ENCODE measurements at places on chromosomes 12 and 14.
A peak's percentile ranks its signal among the peaks of the same experiment; 100 is the strongest.

DNA sequence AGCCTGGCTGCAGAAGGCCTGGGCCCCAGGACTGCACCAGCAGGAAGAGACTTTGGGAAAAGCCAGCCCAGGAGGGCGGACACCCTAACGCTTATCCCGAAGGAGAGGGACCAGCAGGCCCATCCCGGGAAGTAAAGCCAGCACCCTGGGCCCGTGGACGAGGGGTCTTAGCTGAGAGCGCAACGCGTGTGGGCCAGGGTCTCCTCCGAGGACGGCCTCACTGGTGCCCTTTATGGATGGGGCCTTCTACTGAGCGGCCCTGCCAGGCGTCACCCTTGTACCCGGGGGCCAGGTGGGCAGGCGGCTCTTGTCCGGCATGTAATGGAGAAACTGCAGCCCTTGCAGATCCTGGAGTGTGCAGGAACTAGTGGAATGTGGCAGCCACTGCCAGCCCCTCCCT is 14.1 kb downstream of the TEDC1 start:
- no peaks in the 10 kb centered on the region for H3K4me1 ChIP-seq
- peaks cover 45% of the 10 kb centered on the region for H3K36me3 ChIP-seq
- no peak for DNase-seq
- peak overlapping the region; percentile 87 for H3K27ac ChIP-seq

GRCh38 chr12:110028323-110028722 is 20.0 kb downstream of the C12orf76 start:
- H3K4me3 ChIP-seq = no peak overlapping the region
- no peak for DNase-seq
- no peaks in the 10 kb centered on the region for H3K27me3 ChIP-seq
- H3K27ac ChIP-seq = no peak overlapping the region
- peaks cover 87% of the 10 kb centered on the region for H3K36me3 ChIP-seq

DNA sequence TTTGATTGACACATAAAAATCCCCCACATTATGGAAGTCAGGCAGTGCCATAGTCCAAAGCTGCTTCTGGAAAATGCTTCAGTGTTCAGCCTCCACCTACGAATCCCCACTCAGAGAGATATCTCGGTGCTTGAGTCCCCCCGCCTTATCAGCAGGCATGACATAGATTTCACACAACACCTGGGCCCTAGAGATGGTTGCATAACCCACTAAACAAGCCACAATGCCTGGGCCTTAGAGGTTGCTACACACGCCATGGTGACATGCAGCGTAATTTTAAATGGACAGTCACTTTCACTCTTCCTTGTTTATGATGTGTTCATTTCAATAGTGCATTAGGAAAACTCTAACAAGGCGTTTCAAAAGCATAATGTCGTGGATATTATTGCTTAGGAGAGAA is 38.0 kb downstream of the CCDC60 start:
- H3K27ac ChIP-seq = no peak overlapping the region
- peaks cover 21% of the 10 kb centered on the region for H3K27me3 ChIP-seq
- H3K36me3 ChIP-seq = no peaks in the 10 kb centered on the region
- no peaks in the 10 kb centered on the region for H3K4me1 ChIP-seq

DNA sequence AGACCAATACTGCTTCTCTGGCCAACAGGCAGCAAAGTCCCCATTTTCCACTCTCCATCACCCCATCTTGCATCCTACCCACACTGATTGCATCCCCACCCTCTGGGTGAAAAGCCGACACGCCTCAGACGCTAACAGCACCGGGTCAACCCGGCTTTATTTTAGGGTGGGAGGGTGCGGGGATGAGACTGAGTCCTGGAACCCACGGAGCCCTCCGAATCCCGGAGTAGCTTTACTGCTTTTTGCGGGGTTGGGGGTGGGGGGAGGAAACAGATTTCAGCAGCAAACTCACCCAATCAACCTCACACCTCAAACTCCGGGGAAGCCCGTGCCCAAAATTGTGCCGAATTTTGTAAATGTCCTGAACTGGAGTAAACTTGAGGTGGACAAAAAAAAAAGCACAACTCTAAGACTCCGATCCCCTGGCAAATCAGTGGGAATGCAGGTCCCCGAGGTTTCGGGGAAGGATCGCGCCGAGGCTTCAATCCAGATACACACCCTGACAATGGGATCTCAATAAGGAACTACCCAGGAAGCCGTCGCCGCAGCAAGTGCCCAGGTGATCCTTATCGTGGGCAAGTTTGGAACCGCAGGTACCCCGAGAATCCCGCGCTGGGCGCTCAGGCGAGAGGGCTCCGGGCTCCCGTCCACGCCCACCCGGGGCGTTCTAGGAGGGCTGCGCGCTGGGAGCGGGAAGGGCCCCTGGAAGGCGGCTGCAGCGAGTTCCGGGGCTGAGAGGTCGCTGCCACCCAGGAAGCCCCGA is 1.1 kb downstream of the GCH1 start:
- peaks cover 21% of the 10 kb centered on the region for H3K4me1 ChIP-seq
- H3K27me3 ChIP-seq = no peaks in the 10 kb centered on the region
- peaks cover 37% of the 10 kb centered on the region for H3K36me3 ChIP-seq
- H3K4me3 ChIP-seq = peak overlapping the region; percentile 83

- no peaks in the 10 kb centered on the region for H3K4me1 ChIP-seq
- peaks cover 19% of the 10 kb centered on the region for H3K27me3 ChIP-seq
- no peak overlapping the region for H3K4me3 ChIP-seq
- H3K27ac ChIP-seq = no peak overlapping the region
- DNase-seq = no peak
- peaks cover 2% of the 10 kb centered on the region for H3K36me3 ChIP-seq
Observed at GRCh38 chr12:94798113-94798512, 147.8 kb upstream of the TMCC3 start.

- H3K27ac ChIP-seq = no peak overlapping the region
- H3K4me3 ChIP-seq = no peak overlapping the region
- no peaks in the 10 kb centered on the region for H3K4me1 ChIP-seq
- peaks cover 3% of the 10 kb centered on the region for H3K36me3 ChIP-seq
- peaks cover 46% of the 10 kb centered on the region for H3K27me3 ChIP-seq
Observed at GRCh38 chr14:100708425-100709288, 18.0 kb upstream of the DLK1 start.

DNA sequence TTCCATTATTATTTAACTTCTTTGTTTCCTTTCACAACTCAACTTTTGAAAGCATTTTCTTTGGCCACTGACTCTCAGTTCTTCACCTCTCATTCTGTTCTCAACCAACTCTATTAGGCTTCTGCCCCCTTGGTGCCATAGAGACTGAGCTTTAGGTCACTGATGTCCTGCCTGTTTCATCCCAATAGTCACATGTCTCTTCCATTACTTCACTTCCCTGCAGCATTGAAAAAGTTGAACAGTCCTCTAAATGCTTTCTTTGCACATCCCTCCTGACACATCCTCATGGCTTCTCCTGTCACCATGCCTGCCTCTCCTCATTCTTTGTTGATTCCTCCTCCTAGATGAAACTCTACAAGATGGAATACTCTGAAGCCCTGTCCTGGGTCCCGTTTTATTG is 2.7 kb downstream of the CLEC12A start:
- H3K27ac ChIP-seq = no peak overlapping the region
- no peak overlapping the region for H3K4me3 ChIP-seq
- H3K27me3 ChIP-seq = peaks cover 33% of the 10 kb centered on the region
- no peaks in the 10 kb centered on the region for H3K4me1 ChIP-seq
- no peak for DNase-seq
- H3K36me3 ChIP-seq = no peaks in the 10 kb centered on the region

DNA sequence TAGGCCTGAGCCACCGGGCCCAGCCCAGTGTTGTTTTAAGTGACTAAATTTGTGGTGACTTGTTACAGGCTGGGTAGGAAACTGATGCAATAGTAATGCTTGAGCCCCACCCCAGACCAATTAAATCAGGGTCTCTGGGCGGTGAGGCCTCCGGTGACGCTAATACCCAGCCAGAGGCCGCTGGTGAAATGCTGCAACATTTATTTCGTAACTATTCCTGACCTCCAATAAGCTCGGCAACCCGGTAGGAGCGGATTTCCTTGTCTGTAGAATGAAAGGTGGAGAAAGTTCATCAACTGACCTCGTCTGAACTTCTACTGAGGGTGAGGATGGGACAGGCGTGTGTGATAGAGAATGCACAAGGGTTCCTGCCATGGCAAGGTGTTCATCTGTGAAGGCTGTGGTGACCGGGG is 42.3 kb downstream of the FZD10 start:
- no peaks in the 10 kb centered on the region for H3K4me1 ChIP-seq
- H3K27ac ChIP-seq = no peak overlapping the region
- no peaks in the 10 kb centered on the region for H3K27me3 ChIP-seq
- no peak overlapping the region for H3K4me3 ChIP-seq
- no peaks in the 10 kb centered on the region for H3K36me3 ChIP-seq

GRCh38 chr12:100668945-100669536 is 95.6 kb downstream of the GAS2L3 start:
- H3K36me3 ChIP-seq = no peaks in the 10 kb centered on the region
- H3K4me1 ChIP-seq = no peaks in the 10 kb centered on the region
- DNase-seq = no peak
- H3K27ac ChIP-seq = no peak overlapping the region
- H3K4me3 ChIP-seq = no peak overlapping the region

DNA sequence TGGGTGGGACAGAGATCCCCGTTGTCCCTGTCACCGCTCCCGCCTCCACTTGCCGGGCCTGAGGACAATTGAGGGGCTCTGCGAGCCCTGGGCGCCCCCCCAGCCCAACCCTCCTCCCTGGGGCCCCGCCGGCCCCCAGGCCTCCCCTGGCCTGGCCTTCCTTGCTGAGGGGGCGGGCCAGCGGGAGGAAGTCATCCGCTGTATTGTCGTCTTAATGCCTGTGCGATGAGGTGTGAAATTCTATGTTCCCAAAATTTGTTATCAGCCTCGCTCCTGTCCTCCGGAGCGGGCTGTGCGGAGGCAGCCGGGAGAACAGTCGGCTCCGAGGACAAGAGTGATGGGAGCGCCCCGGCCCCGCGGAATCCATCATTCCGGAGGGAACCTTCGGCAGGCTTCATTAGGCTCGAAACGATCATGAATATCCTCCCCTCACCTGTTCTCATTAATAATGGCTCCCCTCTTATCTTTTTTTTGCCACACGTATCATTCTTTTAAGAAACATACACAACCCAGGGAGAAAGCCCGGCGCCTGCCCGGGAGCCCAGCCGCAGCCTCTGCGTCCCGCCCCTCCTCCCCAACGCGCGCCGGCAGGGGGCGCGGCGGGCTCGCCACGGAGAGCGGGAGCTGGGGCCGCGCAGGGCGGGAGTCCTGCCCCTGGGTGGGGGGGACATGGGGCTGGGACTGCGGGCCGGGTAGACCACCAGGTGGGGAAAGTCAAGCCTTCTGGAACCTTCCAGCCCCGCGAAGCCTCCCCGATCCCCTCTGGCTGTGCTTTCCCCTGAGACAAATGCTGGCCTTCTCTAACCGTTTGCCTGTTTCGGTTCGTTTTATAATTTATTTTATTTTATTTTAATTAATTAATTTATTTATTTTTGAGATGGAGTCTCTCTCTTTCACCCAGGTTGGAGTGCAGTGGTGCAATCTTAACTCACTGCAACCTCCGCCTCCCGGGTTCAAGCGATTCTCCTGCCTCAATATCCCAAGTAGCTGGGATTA is 17.1 kb upstream of the DLK1 start:
- H3K4me3 ChIP-seq = no peak overlapping the region
- H3K27ac ChIP-seq = no peak overlapping the region
- DNase-seq = no peak
- peaks cover 43% of the 10 kb centered on the region for H3K27me3 ChIP-seq
- peaks cover 2% of the 10 kb centered on the region for H3K4me1 ChIP-seq

GRCh38 chr14:22996768-22997654 is 12.9 kb downstream of the C14orf93 start:
- no peaks in the 10 kb centered on the region for H3K4me1 ChIP-seq
- no peaks in the 10 kb centered on the region for H3K27me3 ChIP-seq
- no peaks in the 10 kb centered on the region for H3K36me3 ChIP-seq
- H3K4me3 ChIP-seq = no peak overlapping the region
